ENCODE measurements at places on chromosomes 1 and 21.

- DNase-seq = no peak
Measured at GRCh38 chr1:115829023-115829674, 11.8 kb downstream of the NHLH2 start.

- DNase-seq = no peak
Measured at GRCh38 chr1:237181743-237182317, 139.8 kb downstream of the RYR2 start.

DNA sequence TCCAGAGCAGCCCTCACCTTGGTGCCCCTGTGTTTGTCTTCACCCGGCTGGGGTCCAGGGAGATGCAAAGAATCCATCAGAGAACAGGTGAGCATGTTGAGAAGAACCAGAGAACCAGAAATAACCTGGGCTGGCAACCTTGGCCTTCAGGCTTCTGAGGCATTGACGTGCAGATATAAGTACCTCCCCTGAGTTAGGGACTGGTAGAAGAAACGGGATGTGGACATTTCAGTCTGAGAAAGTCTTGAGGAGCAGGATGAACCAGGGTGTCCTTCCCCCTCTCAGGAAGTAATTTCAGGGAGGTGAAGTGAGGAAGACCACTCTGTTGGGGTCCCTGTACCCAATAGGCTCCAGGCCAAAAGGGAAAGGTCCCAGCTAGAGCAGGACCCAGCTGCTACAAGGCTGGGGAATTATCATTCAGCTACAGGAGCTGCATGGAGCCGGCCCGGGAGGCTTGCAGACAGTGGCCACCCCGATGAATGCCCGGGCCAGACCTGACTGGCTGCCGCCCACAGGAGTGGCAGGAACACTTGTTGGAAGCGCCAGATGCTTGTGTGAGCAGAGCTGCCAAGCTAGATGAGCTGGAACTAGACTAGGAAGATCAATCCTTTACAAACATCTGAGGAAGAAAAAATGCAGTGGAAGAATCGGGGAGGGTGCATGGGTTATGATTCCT, 1.7 kb upstream of the AURKAIP1 start:
- no peak for DNase-seq

DNA sequence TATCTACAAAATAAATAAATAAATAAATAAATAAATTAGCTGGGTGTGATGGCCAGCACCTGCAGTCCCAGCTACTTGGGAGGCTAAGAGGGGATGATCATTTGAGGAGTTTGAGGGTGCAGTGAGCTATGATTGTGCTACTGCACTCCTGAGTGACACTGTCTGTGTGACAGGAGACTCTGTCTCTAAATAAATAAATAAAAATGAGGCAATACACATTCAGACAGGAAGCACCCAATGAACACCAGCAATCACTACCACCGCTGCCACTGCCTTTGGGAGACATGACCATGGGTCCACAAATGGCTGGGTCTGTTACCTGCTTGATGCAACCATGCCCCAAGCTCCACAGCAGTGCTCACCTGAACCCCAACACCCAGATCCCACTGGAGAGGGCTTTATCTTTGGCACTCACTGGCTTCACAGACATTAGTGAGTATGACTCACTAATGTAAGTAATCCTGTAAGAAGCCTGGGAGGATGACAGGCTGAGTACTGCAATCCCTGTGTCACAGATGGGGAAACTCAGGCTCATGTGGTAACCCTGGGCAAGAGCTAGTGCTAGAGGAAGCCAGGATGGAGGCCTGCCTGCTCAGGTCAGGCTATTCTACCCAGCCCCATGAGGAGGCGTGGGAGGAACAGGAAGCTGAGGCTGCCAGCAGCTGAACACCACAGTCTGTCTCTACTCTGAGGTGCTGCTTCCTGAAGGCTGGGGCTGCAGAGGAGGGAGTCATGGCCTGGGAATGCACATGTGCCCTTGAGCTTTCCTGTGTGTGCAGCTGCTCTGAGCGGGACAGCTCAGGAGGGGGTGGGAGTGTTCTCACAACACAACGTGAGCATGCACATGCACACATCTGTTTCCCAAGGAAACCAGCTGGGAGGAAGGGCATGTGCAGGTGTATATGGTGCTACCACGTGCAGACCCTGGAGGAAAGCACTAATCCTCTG, 43.0 kb downstream of the SLC9A1 start:
- peak; percentile 29 for DNase-seq

GRCh38 chr1:77134359-77134758, 84.9 kb downstream of the PIGK start:
- no peak for DNase-seq

DNA sequence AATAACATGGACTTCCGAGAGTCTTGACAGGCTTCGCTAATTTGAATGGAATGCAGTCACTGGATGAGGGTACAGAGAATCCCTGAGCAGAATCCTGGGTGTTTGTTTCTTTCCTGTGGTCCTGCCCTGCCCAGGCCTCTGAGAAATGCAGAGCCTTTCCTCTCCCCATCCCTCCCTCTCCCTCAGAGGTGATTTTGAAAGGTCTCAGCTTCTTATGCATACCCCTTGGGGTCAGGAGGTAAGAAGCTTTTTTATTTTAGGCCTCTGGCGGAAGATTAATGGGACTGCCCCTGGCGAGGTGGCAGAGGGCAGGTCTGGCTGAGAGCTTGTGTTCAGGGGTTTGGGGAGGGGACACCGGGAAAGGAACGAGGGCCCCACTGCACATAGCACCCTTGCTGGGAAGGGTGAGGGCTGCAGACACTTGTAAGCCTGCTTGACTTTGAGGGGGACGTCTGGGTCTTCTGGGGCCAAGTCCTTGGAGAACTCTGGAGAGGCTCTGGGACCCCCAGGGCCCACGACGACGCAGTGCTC, 116.5 kb upstream of the SLC45A1 start:
- no peak for DNase-seq

DNA sequence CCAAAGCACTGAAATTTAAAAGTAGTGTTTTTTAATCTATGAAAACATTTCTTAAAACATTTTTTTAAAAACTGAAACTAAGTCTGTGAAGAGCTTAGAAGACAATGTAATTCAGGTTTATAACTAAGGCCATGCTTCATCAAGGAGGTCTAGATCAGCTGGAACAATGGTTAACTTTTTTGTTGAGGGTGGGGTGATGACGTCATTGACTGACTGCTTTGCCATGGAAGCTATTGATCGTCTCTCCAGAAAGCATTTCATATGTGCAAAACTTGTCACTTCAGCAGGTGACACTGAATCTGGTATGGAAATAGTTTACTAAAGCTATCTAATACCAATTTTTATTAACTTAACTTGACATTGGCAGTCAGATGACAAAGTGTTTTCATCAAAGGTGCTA, 21.0 kb downstream of the RAVER2 start:
- DNase-seq = no peak

DNA sequence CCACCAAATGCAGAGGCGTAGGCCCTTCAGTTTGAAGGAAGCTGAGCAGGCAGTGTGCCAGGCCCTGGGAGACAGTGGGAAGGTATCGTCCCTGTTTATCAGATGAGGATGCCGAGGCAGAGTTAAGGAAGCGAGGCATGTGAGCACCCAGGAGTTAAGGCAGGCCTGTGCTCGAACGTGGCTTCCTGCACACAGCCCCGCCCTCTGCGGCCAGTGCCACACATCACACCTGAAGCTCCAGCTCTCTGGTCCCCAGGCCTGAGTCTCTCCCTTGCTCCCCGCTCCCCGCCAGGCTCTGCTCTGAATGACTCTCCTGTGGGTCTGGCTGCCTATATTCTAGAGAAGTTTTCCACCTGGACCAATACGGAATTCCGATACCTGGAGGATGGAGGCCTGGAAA, 32.1 kb downstream of the EPHX1 start:
- no peak for DNase-seq

DNA sequence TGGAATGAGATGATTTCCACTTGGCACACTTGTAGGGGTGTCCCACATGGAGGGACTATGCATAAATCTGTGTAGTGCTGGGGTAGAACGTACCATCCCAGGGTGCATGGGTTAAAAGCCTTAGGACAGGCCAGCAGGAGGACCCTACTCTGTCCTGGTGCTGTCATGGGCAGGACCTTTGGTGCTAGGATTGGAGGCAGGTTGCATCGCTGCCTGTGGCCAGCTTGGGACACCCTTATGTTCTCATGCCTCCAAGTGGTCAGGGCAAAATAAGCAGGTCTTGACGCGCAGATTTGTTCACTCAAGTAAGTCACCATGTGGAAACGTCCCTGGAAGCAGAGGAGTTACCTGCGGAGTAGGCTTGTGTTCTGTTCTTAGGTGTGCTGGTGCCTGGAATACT, 49.5 kb upstream of the RAB3GAP2 start:
- no peak for DNase-seq

DNA sequence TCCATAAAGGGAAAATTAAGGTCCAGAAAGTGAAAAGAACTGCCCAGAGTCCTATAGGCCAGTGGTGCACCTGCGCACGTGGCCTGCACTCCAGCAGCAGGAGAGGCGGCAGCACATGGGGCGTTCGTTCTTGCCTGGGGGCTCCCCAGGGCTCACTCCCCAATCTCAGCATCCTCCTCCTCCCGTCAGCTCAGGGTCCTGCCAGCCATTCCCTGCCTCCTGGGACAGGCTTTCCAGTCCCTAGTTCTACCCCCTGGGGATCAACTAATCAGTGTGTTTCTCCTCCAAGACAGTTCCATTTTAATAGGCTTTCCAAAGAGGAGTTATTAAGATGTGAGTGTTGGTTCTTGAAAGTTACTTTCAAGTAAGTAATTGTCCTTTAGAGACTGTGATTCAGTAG, 1.2 kb upstream of the A3GALT2 start:
- no peak for DNase-seq

GRCh38 chr1:6454856-6455751, 10.9 kb downstream of the TNFRSF25 start:
- DNase-seq = no peak

DNA sequence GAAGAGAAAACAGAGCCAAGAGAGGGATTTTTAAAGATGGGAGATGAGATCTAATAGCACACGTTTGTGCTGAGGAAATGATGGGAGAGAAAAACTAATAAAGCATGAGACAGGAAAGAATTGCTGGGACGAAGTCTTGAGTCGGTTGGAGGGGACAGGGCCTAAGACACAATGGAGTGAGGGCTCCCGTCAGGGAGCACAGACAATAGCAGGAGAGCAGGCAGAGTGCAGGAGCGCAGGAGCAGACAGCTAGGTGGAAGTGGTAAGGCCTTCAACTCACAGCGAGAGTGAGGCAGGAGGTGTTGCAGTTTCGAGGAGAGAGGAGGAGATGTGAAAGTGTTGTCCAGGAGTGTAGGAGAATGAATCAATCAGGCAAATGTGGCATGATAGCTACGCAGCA, 59.9 kb upstream of the SOX13 start:
- no peak for DNase-seq

GRCh38 chr1:64975740-64976139, 9.4 kb upstream of the JAK1 start:
- DNase-seq = no peak

GRCh38 chr1:54215523-54215922, 15.6 kb downstream of the MRPL37 start:
- DNase-seq = no peak

- no peak for DNase-seq
Measured at GRCh38 chr1:26999440-26999987, 6.0 kb downstream of the TRNP1 start.

DNA sequence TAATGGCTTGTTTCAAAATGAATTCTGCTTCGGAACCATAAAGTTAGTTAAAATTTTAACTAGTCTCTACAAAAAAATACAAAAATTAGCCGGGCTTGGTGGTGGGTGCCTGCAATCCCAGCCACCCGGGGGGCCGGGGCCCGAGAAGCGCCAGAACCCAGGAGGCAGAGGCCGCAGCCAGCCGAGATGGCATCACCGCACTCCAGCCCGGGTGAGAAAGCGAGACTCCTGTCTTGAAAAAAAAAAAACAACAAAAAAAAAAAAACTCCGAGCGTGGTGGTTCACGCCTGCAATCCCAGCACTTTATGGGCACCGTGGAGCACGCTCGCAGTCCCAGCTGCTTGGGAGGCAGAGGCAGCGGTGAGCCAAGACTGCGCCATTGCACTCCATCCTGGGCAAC, 781.4 kb downstream of the BRINP3 start:
- no peak for DNase-seq

GRCh38 chr1:86487131-86487810, 18.5 kb downstream of the CLCA1 start:
- DNase-seq = no peak

DNA sequence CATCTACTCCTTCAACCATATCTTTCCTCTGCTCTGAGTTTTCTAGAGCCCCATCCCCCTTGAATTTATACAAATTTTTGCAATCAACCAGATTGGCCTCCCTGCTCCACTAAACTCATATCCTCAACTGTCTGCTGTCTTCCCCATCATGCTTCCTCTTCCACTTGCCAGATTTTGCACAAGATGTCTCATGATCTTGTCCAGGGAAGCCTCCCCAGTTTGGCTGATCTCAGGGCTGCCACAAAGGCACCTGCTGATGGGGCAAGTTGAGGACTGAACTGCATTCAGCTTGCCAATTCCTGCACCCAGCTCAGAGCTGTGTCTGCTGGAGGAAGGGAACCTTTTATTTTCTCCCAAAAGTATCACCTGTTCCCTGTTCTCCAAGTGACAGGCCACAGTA, 3.9 kb upstream of the KCNJ9 start:
- no peak for DNase-seq

DNA sequence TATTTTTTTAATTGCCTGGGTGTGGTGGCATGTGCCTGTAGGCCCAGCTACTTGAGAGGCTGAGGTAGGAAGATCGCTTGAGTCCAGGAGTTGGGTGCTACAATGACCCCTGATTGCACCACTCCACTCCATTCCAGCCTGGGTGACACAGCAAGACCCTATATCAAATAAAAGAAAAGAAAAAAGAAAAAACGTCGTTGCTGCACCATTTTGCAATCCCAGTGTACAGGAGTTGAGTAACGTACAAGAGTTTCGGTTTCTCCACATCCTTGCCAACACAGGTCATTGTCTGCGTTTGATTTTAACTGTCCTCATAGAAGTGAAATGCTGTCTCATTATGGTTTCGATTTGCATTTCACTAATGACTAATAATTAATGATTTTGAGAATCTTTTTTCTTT, 7.9 kb downstream of the ZNF684 start:
- no peak for DNase-seq

Data from stimulated activated CD8-positive, alpha-beta memory T cell treated with anti-CD3 and anti-CD28 coated beads, Interleukin-7, amount 100 ng/mL, for 1 hour (primary cell).